NCI-H2081 treated with DMSO at 0.1 percent for 48 hours (cell line): ENCODE measurements at places on chromosomes 12 and 14.

- no peak for DNase-seq
Observed at GRCh38 chr12:69824028-69824427, 999 bp upstream of the MYRFL start.

GRCh38 chr14:98323836-98324235, 948.2 kb downstream of the BCL11B start:
- DNase-seq = no peak

DNA sequence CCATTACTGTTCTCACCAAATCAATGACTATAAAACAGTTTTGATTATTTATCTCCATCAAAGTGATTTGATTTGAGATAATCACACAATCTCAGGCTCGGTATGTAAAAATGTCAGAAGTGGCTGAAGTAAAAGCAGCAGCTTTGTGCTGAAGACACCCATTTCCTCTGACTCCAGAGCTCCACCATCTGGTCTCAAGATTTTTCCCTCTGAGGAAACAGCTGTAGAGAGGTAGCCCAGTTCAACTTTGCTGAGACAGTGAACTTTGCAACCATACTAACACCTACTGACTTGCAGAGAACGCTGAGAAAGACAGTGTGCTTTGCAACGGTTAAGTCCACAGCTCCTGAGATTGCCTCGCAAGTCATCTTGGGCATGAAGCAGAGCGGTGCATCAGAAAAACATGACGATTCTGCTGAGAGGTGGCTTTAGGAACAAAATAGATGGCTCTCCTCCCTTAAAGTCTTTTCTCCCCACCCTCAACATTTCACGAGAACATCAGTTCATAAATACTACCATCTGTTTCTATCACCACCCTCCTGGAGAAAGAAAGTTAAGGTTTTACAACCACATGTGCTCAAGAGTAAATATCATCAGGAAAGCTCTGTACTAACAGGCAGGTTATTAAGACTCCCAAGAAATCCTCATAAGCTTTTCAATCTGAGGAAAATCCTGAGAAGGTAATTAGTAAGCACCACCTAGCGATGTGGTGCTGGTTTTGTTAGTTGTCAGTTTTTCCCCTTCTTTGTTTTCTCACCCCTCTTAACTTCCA, 34.8 kb downstream of the HIGD1C start:
- DNase-seq = no peak

DNA sequence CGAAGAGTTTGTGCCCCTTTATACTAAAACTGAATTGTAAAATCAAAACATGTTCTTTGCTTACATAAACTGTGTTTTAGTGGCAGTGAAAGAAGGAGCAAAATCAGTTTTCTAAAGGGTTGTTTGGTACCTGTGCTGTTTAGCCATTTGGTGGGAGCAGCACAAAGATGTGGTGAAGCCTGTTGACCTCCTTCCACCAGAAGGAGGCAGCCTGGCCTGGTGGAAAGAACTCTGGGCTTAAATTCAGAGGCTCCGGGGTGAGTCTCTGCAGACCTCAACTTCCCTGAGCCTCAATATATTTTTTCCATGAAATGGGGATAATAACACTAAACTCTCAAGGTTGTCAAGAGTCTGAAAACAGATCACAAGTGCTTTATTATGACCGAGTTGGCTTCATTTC, 502.5 kb downstream of the VRK1 start:
- no peak for DNase-seq

DNA sequence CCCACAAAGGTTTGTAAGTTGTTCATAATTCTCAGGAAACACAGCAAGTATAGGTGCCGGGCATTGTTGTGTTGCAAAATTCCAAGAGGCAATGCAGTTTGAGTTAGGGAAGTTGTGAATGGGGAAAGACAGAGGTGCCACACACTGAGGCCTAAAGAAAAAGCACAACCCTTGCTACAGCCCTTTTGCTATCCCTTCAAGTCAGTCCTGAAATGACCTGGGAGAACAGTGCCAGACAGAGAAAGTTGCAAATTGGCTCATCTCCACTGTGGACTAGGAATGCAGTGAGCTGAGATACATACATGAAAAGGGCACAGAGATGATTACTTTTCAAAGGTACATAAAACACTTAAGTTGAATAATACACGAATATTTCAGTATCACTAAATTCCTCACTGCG, 213.3 kb upstream of the TMTC1 start:
- DNase-seq = no peak

- no peak for DNase-seq
Observed at GRCh38 chr12:96500693-96501092, 11.3 kb downstream of the CFAP54 start.

DNA sequence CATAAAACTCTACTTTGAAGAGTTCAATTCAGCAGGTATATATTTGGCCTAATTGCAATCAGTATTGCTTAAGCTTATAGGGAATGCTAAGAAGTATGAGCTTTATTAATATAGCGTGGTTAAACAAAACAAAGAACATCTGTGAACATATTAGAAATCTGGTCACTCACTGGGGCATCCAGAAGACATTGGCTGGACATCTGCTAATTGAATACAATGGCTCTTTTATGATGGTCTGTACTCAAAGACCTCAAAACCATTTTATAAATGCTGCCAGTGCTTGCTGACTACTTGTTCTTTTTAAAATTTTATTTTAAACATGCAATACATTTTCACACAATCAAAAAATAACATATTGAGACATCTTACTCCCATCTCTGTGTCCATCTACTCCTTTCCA, 173.0 kb downstream of the STXBP6 start:
- DNase-seq = no peak

DNA sequence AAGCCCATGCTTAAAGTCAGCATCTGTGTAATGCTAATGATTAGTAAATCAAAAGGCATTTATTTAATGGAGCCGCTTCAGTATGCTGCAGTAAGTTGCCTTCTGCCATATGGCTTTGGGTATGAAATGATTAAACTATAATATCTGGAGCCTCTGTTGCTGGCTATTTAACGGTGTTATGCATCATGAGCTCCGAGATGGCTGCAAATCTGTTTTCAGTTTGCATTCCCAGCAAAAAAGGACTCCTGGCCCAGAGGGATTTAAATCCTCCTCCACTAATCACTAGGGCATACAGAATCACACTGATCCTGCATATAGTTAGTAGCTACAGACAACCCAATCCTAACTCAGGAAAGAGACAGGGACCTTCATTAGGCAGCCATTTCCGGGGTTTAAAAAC, 171.5 kb upstream of the EEA1 start:
- no peak for DNase-seq

- DNase-seq = no peak
Observed at GRCh38 chr14:24298892-24299254, 707 bp downstream of the DHRS1 start.

- no peak for DNase-seq
Observed at GRCh38 chr12:106247674-106248311, at the start of gene CKAP4. TSS of gene CKAP4 (minus strand) at chr12:106248020. CDS start at chr12:106247851, 169 bp downstream.

GRCh38 chr14:67510121-67510520, 21.6 kb upstream of the TMEM229B start:
- DNase-seq = no peak

DNA sequence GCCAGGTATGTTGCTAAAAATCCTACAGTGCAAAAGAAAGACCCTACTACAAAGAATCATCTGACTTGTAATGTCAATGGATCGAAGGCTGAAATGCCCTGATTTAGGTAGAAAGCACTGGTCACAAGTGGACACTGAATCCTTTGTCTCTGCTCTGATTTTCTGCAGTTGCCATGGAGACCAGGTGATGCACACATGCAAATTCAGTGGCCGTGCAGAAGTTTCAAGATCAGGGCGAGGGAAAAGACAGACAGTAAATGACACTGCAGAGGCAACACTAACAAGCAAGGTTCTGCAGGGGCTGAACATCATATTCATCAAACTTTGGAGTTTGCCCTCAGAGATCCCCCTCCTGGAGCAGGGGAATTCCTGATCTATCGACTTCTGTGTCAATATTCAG, 370.3 kb upstream of the TMEM132C start:
- DNase-seq = no peak

DNA sequence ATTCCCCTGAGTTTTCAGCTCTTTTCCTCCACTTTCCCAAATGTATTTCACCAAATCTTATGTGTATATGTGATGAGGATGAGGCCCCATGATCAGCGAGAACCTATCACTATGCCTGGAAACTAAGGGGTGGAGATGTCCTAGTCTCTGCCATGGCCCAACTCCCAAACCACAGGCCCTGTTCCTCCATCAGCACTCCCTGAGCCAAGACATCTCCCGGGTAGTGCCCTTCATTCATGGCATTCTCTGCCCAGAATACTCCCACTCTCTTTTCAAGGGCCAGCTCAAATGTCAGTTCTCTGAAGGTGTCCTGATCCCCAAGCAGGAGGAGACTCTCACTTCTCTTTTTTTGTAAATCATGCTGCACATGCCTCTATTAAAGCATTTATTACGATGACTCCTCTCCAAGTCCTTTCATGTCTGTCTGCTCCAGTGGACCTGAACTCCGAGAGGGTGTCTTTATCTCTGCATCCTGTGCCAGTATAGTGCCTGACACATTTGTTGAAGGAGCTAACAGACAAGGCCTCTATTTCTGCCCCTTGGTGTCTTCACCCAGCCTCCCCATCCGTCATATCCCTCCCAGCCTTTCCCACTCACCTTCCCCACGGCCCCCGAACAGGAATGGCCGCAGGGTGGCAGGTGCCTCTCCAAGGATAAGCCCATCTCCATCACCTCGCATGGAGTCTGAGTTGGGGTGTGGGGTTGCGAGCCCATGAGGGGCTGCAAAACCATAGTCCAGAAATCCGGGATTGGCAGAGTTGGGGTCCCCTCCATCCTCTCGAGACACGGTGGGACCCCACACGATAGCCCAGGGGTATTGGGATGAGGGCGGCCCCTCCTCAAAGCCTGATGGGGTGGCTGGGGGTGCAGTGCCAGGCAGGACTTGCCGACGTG, 3.7 kb downstream of the PIANP start:
- DNase-seq = no peak

DNA sequence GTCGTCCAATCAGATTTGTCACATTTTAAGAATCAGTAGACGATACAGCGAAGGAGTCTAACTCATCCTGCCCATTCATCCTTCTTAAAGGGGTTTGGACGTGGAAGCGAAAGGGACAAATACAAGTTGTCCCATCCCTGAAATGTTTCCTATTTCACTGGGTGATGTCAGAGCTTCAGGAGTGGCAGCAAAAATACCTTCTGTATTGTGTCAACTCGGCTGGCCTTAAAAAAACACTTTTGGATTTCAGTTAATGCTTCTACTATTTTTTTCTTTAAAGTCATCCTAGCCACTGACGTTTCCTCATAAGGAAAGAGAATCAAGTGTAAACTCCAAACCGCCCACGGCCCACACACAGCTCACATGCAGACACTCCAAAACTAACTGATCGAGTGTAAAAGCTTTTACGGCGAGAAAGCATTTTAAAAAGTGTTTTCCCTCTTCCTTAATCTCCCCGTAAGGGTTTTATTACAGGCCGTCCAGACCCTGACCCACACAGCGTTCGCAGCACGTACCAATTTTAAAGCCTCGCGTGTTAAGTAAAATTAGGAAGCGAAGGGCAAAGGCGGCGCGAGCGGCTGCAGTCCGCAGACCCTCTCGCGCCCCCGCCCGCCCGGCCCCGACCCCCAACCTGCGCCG, 593 bp downstream of the CFL2 start:
- DNase-seq = no peak

DNA sequence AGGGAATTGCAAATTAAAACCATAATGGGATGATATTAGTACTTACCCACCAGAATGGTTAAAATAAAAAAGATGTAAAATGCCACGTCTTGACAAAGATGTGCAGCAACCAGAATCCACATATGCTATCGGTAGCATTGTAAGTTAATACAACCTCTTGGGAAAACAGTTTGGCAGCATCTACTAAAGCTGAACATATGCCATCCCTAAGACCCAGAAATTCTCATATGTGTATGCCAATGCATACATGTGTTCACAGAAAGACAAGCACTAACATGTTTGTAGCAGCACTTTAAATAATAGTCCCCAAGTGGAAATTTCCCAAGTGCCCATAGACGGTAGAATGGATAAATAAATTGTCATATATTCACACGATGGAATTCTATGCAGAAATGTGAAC, 28.3 kb upstream of the SLC5A8 start:
- DNase-seq = no peak

GRCh38 chr14:100547633-100548294, 39.5 kb downstream of the BEGAIN start:
- peak; percentile 19 for DNase-seq

GRCh38 chr12:68896881-68897540, 36.0 kb downstream of the CPM start:
- no peak for DNase-seq

- no peak for DNase-seq
Observed at GRCh38 chr14:56708704-56709103, 101.6 kb downstream of the OTX2 start.

DNA sequence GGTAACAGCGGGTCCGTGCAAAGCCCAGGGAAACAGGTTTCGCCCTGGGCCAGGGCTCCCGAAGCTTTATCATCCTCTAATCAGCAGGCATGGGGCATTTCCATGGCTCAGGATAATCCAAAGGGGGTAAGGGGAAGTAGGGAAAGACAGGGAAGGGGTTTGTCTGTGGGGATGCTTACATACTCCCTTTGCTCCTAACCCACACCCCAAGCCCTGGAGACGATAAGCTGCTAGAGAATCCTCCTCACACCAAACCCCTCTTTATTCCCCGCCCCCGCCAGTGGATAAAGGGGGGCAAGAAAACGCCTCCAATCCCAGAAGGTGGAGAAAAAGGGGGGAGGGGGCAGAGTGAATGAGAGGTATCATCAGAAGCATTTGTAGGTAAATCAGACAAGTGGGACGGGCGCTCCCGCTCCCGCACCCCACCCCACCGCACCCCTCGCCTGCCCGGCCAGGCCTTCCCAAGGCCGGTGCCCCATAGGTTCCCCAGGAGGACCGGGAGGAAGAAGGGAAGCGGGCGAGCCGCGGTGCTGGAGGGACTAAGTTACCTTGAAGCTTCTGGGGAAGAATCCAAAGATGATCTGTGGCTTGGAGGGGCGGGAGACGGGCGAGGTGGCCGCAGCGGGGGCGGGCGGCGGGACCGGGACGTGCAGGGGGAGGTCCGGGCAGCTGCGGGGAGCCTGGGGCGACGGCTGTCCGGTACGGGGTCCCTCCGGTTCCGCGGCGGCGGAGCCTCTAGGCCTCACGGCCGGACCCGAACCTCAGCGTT, 762 bp downstream of the PPP2R5E start:
- no peak for DNase-seq
